ENCODE measurements at places on chromosomes 3 and 15. TPM values are rescaled to one million over a fixed set of nuclear protein-coding genes. Genes with fewer than 3 reads are reported as not detected.

GRCh38 chr3:61610316-61610715, 48.9 kb downstream of the PTPRG start:
- H3K36me3 ChIP-seq, result no peaks in the 10 kb centered on the region

The ROPN1 gene
- not detected for total RNA-seq

DNA sequence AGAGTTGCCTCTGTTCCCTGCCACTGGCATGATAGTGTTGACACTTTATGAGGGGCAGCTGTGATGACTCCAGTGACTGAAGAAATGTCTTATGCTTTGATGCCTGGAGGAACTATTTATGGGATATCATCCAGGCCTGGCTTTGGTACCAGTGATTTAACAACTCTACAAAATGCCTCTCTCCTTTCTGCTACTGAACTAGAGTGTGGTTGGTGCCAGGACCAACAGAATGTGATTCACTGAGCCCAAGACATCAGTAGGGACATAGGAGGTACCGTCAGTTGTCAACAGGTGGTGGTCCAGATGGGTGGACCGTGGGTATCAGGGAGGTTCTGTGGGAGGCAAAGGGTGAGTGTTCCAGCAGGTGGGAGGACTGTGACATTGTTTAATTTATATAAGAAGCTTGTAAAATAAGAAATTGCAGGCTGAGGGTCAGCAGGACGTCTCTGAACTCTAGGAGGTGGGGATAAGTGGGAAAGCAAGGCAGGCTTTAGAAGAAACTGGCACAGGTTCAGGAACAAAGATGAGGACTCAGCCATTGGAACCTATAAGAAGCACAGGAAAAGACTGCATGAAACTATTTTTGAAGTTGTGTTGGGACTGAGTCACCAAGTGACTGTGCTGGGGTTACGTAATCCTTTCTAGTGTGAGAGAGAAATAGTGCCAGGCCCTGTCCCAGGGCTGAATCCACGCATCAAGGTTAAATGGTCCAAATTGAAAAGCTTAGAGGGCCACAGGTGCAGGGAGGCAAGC, 28.5 kb upstream of the SLC7A14 start:
- no peaks in the 10 kb centered on the region for H3K36me3 ChIP-seq
- H3K27ac ChIP-seq, result no peak overlapping the region
- no peak for DNase-seq
- no peak overlapping the region for H3K4me3 ChIP-seq

The ROPN1B gene
- not detected for total RNA-seq

- no peak overlapping the region for H3K27ac ChIP-seq
- no peaks in the 10 kb centered on the region for H3K36me3 ChIP-seq
- H3K27me3 ChIP-seq, result no peaks in the 10 kb centered on the region
- H3K4me3 ChIP-seq, result no peak overlapping the region
Observed at GRCh38 chr3:183073839-183074238, 25.5 kb downstream of the MCCC1 start.

GRCh38 chr15:27831384-27832236, 267.5 kb downstream of the OCA2 start:
- no peak for DNase-seq
- no peaks in the 10 kb centered on the region for H3K36me3 ChIP-seq
- no peak overlapping the region for H3K27ac ChIP-seq

- no peaks in the 10 kb centered on the region for H3K36me3 ChIP-seq
- no peak overlapping the region for H3K4me3 ChIP-seq
- peaks cover 31% of the 10 kb centered on the region for H3K4me1 ChIP-seq
- H3K27ac ChIP-seq, result no peak overlapping the region
- DNase-seq, result peak; percentile 74
- no peaks in the 10 kb centered on the region for H3K27me3 ChIP-seq
Observed at GRCh38 chr15:31262901-31263671, 63.5 kb upstream of the KLF13 start.

The GADL1 gene
- total RNA-seq, result not detected

The BLOC1S6 gene
- 18.5 TPM for total RNA-seq

GRCh38 chr3:66363148-66363547, 137.7 kb downstream of the LRIG1 start:
- no peaks in the 10 kb centered on the region for H3K27me3 ChIP-seq
- no peak overlapping the region for H3K27ac ChIP-seq
- no peak for DNase-seq
- no peaks in the 10 kb centered on the region for H3K36me3 ChIP-seq
- H3K4me3 ChIP-seq, result no peak overlapping the region

GRCh38 chr3:170154569-170155143, 26.9 kb downstream of the PHC3 start:
- DNase-seq, result no peak
- no peaks in the 10 kb centered on the region for H3K36me3 ChIP-seq
- H3K27me3 ChIP-seq, result no peaks in the 10 kb centered on the region
- no peak overlapping the region for H3K27ac ChIP-seq
- no peak overlapping the region for H3K4me3 ChIP-seq

The AKAP13 gene
- total RNA-seq, result 102 TPM

DNA sequence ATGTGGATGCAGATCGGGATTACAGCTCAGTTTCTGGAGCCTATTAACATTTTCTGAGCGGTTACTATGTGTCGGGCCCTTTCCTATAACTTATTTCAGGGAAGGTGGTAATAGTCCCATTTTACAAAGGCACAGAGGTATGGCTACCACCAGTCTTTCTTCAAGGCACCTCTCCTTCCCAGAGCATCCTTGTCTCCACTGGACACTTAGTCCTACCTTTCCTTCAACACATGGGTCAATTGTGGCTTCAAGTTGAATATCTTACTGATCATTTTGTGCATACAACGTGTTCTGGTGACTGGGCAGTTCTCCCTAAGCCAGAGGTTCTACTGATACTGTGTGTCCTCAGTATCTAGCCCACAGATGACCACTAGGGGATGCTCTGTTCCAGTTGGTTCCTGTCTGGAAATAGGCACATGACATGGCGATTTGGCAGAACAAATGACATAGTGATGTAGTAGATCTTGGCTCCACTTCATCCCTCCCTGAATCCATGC, 60.7 kb upstream of the CMTM8 start:
- no peak overlapping the region for H3K4me3 ChIP-seq
- no peak overlapping the region for H3K27ac ChIP-seq
- DNase-seq, result peak; percentile 84
- no peaks in the 10 kb centered on the region for H3K36me3 ChIP-seq
- peaks cover 6% of the 10 kb centered on the region for H3K4me1 ChIP-seq

DNA sequence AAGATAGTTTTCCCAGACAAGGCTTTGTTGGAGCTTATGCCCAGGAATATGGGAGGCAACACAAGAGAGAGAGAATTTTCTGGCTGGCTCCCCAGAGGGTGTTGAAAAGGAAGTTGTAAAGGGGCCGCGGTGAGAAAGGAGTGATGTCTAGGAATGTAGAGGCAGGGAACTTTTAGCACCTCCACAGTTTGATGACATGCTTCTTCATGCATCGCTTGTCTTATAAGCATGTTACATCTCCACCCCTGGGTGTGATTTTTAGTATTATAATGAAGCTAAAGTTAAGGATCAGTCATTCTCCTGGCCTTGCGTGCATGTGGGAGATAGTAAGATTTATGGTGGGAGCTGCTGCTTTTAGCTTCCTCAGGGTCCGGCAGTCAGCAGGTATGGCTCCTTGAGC, 32.8 kb upstream of the TF start:
- DNase-seq, result no peak
- no peak overlapping the region for H3K27ac ChIP-seq
- H3K27me3 ChIP-seq, result no peaks in the 10 kb centered on the region

The PPP1R14D gene
- not detected for total RNA-seq

The FAM43A gene
- total RNA-seq, result 5.2 TPM

The FBXO40 gene
- not detected for total RNA-seq

DNA sequence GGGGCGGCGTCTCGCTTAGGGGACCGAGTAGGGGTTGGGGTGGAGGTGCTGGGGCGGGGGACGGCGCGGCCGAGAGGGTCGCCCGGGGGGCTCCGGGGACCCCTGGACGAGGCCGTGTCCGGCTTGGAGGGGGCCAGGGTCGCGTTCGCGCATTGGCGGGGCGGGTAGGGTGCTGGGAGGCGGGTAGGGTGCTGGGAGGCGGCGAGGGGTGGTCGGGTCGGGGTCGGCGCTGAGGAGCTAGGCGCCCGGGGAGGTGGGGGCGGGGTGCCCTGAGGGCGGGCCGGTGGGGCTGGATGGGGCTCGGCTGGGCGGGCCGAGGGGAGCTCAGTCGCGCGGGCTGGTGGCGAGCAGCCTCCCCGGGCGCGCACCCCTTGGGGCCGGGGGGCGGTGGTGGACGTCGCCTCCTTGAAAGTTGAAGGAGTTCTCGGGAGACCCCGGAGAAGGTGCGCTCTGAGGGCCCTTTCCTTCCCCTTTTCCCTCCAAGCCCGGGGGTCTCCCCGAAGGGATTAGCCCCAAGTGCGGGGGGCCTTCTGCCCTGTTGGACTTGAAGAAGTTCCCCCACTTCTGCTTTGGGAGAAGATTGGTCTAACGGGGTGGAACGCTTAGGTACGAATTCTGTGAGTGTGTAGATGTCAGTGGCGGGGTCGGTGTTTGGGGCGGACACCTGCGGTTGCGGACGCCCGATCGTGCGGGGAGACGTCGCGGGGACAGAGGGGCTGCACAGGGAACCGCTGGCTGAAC, 543 bp downstream of the MEF2A start:
- peaks cover 30% of the 10 kb centered on the region for H3K4me1 ChIP-seq
- H3K27ac ChIP-seq, result peak overlapping the region; percentile 92
- peak; percentile 22 for DNase-seq
- H3K4me3 ChIP-seq, result peak overlapping the region; percentile 78

The HRH1 gene
- total RNA-seq, result 0.78 TPM

The PLA2G4E gene
- total RNA-seq, result not detected
